ENCODE measurements at places on chromosomes 7 and 10. TPM values are rescaled to one million over a fixed set of nuclear protein-coding genes. Genes with fewer than 3 reads are reported as not detected.
A peak's percentile ranks its signal among the peaks of the same experiment; 100 is the strongest.

CTAGE8 gene
- 3.2 TPM for total RNA-seq

DNA sequence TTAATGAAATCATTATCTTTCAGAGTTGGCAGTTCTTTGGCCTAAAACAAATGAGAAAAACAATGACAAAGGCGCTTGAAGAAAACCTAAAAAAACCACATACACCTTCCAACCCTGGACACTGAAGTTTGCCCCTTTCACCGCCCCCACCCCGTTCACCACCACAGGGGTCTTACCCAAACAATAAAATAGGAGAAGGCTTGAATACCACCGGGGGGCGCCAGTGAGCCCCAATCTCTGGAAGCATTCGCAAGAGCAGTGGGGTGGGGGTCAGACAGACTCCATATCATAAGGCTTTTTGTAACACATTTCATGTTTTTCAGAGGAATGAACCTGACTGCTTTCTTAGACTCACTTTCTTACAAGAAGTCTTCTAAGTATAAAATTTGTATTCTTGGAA is 163.6 kb downstream of the PIP4K2A start:
- DNase-seq, result no peak

DNA sequence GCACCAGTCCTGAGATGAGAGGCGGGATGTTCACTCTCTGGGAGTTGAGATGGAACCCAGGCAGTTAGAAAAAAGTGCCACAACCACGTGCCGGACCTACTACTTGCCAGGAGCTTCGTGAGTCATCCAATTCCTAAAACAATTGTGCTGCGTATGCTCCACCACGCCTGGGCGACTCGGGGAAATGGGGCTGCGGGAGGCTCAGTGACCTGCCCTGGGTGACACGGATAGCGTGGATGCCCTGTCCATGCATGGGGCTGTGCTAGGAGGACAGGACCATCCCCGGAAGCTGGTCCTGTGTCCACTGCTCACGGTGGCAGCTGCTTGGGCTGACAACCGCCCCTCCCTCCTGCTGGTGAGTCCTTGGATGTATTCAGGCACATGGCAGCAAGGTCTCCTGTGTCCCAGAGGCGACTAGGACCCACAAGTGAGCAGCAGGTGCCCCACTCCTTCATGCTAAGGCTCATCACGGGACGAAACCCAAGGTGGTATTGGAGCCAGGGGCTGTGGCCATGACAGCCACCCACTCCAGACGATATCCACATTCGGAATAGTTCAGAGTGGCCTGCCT is 90.4 kb downstream of the BMS1 start:
- DNase-seq, result no peak

- DNase-seq, result no peak
These were observed 25.3 kb downstream of the VWDE start for GRCh38 chr7:12378389-12378788.

GRCh38 chr10:97664282-97664850 is 22.7 kb downstream of the AVPI1 start:
- no peak for DNase-seq

DNA sequence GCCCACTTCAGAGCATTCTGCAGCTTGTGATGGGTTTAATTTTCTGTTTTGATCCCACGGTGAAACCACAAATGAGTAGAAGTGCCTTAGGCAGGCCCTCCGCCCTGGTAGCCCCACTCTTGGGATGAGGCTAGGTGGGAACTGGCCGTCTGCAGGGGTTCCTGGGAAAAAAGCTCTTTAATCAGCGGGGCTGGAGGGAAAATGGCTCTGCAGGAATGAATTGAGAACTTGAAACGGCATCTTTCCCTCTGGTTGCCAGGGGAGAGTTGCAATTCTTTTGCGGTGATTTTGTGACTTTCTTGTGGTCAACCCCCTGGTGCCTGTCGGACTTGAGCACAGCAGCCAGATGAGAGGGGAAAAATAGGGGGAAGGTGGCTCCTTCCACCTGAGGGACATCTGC is 32.7 kb downstream of the COL26A1 start:
- DNase-seq, result no peak

- DNase-seq, result no peak
These were observed 742.8 kb downstream of the GRID1 start for GRCh38 chr10:85623758-85624157.

STEAP2 gene
- 47.1 TPM for total RNA-seq

PKD2L1 gene
- 0.16 TPM for total RNA-seq

WNT8B gene
- total RNA-seq, result 0.99 TPM

GRCh38 chr10:92087750-92088395 is 164.3 kb downstream of the BTAF1 start:
- DNase-seq, result peak; percentile 67

DNA sequence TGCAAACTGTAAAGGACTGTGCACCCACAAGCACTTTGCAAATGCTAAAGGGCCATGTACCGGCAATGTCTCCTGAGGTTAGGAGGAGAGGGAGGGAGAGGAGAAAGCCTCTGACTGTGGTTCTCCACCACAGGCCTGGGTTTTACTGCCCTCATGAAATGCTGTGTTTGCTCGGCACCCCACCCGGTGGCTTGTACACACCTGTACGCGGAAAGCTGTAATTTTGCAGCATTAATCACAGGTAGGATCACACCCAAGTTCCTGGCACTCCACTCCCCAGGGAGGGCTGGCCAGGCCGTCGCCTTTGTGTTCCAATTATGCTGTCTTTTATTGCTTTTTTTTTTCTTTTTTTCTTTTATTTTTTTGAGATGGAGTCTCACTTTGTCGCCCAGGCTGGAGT is 78.5 kb upstream of the MYL10 start:
- DNase-seq, result no peak

GRCh38 chr7:44796034-44796503 is 412 bp upstream of the PPIA start:
- DNase-seq, result no peak

EVX1 gene
- 5.6 TPM for total RNA-seq

NAT16 gene
- not detected for total RNA-seq

GRCh38 chr10:60367024-60367423 is 22.7 kb downstream of the ANK3 start:
- no peak for DNase-seq

GHRHR gene
- not detected for total RNA-seq

GRCh38 chr10:42150428-42151061 is 487.8 kb downstream of the ZNF33B start:
- DNase-seq, result no peak

GRCh38 chr10:16477757-16478156 is 40.9 kb downstream of the PTER start:
- no peak for DNase-seq

- no peak for DNase-seq
These were observed 1409.1 kb upstream of the CELF2 start for GRCh38 chr10:9608602-9609001.

DNA sequence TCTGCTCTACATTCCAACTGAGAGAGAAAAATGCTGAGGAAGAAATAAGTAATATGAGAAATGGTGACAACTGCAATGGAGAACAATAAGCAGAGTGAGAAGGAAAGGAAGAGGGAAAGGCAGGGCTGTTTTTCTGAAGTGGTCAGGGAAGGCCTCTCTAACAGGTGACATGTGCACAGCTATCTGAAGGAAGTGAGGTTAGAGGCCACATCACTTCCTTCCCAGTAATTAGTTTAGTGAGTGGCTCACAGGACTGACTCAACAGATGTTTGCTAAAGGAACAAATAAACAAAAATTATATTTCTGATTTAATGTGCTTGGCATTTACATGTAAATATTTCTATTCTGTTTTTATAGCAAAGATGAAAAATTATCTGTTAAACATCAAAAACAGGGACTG is 77.9 kb downstream of the ARHGAP21 start:
- no peak for DNase-seq

DNA sequence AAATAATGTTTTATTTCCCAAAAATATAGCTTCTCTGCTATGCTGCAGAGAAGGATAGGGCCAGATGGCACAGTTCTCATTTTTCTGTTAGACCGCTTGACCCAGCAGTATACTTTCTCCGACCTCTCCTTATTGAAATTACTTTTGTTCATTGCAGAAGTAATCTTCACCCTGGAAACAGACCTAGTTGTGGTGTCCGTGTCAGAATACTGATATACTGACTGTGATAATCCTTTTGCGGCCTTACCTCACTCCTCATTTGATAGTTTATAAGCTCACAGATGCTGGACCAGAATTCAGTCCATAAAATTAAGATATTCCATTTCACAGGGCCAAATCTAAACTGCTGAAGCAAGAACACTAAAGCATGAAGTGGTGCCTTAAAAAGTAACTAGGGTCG is 260.6 kb upstream of the DKK1 start:
- DNase-seq, result no peak

DNA sequence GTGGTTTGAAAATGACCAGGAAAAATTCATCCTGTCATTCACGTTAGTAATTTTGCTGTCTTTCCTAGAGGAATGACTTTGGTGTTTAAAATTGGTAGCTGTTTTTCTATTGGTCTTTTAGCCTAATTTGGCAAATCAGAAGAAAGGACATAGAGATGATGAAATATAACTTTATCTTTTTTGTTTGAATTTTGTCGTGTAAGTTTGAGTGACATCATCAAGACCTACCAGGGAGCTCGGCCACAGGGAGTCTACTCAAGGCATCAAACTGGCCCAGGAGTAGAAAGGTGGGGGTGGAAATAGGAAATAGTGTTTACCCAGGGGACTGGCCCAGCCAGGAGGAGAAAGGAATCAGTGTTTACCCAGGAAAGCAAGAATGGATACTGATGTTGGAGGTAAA is 21.0 kb upstream of the TSPAN14 start:
- no peak for DNase-seq

GRCh38 chr7:32244806-32245345 is 174.7 kb upstream of the PDE1C start:
- DNase-seq, result no peak

GRCh38 chr10:44464503-44464902 is 79.6 kb upstream of the CXCL12 start:
- DNase-seq, result no peak

GRCh38 chr10:96697438-96697837 is 22.9 kb downstream of the PIK3AP1 start:
- DNase-seq, result no peak

CACNB2 gene
- total RNA-seq, result 14.3 TPM

ACTA2 gene
- total RNA-seq, result 1,405 TPM

PNLIPRP3 gene
- total RNA-seq, result not detected

DNA sequence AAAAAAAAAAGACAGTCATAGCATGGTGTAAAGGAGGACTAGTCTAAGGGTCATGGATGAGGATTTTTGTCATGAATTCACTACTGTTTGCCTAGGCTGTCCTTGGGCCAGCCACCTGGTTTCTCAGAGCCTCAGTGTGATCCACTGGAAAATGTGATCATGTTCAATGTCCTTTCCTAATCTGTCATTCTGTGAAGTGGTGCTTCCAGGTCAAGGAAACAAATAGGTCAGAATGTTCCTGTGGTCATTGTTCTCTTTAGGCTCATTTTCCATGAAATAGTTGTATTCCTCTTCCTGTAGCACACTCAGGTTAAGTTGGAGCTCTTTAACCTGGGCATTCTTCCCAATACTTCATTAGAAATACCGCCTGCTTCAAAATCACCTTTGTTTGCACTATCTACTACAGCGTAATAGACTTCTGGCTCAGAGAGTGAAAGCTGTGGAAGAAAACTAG is 16.5 kb downstream of the CD36 start:
- DNase-seq, result no peak

DNA sequence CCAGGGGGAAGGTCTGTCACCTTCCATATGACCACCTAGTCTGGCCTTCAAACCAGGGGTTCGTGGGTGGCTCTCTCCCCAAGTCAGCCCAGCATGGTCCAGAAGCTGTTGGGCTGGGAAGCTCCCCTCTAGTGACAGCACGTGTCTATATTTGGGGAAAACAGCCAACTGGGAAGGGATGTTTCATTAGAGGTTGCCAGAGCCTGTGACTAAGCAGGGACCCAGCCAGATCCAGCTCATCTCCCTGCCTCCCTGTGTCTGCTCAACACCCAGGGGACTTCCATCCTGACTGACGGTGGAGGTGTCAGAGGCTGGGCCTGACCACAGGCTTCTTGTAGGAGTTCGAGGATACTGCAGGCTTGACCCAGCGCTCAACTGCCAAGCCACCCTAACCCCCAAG is 10.5 kb downstream of the STYXL1 start:
- DNase-seq, result no peak

CALHM3 gene
- not detected for total RNA-seq

DNTT gene
- not detected for total RNA-seq

GRCh38 chr10:119441921-119442757 is 100.4 kb downstream of the RGS10 start:
- DNase-seq, result no peak

GRCh38 chr7:45919231-45919784 is 1.8 kb downstream of the IGFBP3 start:
- no peak for DNase-seq
